Effector memory CD8-positive, alpha-beta T cell (primary cell): ENCODE measurements at places on chromosomes 4 and X.

- peaks cover 15% of the 10 kb centered on the region for H3K27me3 ChIP-seq
- H3K27ac ChIP-seq, result peak overlapping the region; percentile 95
- H3K4me3 ChIP-seq, result peak overlapping the region; percentile 59
- peak; percentile 12 for DNase-seq
Observed at GRCh38 chrX:103215425-103215991, 600 bp downstream of the BEX4 start.

DNA sequence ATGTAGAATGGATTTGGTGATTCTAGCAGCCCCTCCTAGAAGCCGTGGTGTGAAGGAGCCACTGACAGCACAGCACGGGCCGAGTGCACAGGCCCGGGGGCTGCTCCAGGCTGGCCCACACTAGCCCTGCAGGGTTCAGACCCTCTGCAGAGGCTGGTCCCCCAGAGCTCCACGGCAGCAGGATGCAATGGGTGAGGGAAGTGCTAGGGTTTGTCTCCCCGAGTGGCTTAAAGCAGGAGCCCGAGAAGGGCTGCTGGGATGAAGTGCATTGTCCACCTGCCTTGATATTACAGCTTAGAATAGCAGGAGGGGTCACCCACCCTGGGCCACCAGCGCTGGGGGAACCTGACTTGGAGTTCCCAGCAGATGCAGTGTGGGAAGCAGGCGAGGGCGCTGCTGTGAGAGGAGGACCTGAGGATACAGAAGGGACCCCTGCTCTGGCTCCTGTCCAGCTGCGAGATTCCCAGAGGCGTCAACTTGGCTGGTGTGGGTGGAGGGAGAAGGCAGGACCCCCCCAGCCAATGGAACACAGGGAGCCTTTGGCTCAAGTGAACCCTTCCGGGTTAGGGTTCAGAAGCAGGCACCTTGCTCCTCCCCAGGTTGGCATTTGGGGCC lies 30.0 kb downstream of the WDR1 start:
- no peak overlapping the region for H3K4me3 ChIP-seq
- H3K27me3 ChIP-seq, result no peaks in the 10 kb centered on the region
- H3K4me1 ChIP-seq, result peaks cover 10% of the 10 kb centered on the region
- DNase-seq, result no peak
- H3K36me3 ChIP-seq, result peaks cover 91% of the 10 kb centered on the region

GRCh38 chr4:74541667-74542066 lies 96.7 kb downstream of the AREG start:
- no peaks in the 10 kb centered on the region for H3K36me3 ChIP-seq
- no peak for DNase-seq
- no peaks in the 10 kb centered on the region for H3K27me3 ChIP-seq
- H3K27ac ChIP-seq, result no peak overlapping the region

- H3K27ac ChIP-seq, result no peak overlapping the region
- no peak for DNase-seq
- no peaks in the 10 kb centered on the region for H3K36me3 ChIP-seq
- no peak overlapping the region for H3K4me3 ChIP-seq
- peaks cover 1% of the 10 kb centered on the region for H3K4me1 ChIP-seq
Observed at GRCh38 chrX:30822068-30822681, 66.9 kb downstream of the TAB3 start.

GRCh38 chr4:169410839-169411770 lies 140.3 kb upstream of the SH3RF1 start:
- peak; percentile 34 for DNase-seq
- H3K27me3 ChIP-seq, result no peaks in the 10 kb centered on the region
- peaks cover 5% of the 10 kb centered on the region for H3K4me1 ChIP-seq
- peak overlapping the region; percentile 25 for H3K4me3 ChIP-seq
- H3K27ac ChIP-seq, result peak overlapping the region; percentile 20
- peaks cover 3% of the 10 kb centered on the region for H3K36me3 ChIP-seq

DNA sequence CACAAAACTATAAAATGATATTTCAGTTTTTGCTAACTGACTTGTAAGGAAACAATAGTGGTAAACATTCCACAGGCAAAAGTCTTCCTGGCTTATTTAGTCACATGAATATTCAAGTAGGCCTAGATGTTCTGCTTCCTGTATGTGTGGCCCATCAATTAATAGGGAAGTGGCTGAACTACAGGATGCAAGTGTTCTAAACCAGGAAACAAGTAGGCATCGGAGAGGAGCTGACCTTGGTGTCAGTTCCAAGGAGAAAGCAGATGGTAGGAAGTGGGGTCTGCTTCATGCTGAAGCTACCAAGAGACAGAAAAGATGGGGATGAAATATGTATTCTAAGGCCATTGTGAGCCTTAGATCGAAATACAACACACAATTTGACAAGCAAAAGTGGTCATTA lies 149.7 kb downstream of the ANTXR2 start:
- no peaks in the 10 kb centered on the region for H3K36me3 ChIP-seq
- peaks cover 7% of the 10 kb centered on the region for H3K4me1 ChIP-seq
- no peak overlapping the region for H3K4me3 ChIP-seq

DNA sequence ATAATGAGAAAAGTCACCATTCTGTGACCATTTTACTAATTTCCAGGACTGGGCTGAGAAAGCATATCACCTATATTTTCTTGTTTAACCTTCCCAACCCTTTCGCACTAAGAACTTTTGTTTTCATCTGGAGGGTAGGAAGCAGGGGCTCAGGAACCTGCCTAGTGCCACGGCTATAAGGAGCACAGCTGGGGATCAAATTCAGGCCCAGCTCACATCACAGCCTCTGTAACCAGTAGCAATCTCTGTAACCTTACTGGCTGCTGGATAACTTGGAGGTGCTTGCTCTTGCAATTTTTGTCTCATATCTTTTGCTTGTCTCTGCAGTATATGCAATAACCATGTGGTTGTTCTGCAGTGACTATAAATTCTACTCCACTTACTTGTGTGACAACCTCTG lies 76.7 kb upstream of the PLAC1 start:
- no peak overlapping the region for H3K4me3 ChIP-seq
- no peak for DNase-seq
- H3K4me1 ChIP-seq, result no peaks in the 10 kb centered on the region
- H3K27ac ChIP-seq, result no peak overlapping the region
- H3K27me3 ChIP-seq, result no peaks in the 10 kb centered on the region

GRCh38 chr4:16864199-16864598 lies 34.2 kb downstream of the LDB2 start:
- no peak for DNase-seq
- H3K4me1 ChIP-seq, result no peaks in the 10 kb centered on the region
- no peaks in the 10 kb centered on the region for H3K27me3 ChIP-seq

GRCh38 chrX:56618323-56618722 lies 54.9 kb downstream of the UBQLN2 start:
- no peaks in the 10 kb centered on the region for H3K4me1 ChIP-seq
- H3K27ac ChIP-seq, result no peak overlapping the region
- DNase-seq, result no peak
- no peaks in the 10 kb centered on the region for H3K36me3 ChIP-seq
- H3K4me3 ChIP-seq, result no peak overlapping the region

DNA sequence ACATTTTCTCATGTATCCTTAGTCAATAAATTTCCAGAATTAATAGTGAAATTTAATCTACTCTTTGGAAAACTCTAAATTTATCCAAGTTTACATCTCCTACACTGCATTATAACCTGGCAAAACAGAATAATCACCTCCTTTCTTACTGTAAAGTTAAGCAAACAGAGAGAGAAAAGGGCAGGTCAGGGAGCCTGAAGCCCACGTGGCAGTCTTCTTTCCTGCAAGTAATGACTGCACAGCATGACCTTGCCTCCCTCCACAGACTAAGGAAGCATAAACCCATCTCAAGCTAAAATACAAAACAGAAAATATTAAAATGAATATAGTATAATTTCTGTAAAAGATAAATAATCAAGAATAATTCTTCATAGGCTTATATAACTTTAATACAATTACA lies 1153.0 kb downstream of the C4orf33 start:
- DNase-seq, result no peak
- H3K4me1 ChIP-seq, result no peaks in the 10 kb centered on the region
- no peaks in the 10 kb centered on the region for H3K36me3 ChIP-seq

GRCh38 chr4:124079174-124079780 lies 633.3 kb downstream of the ANKRD50 start:
- no peaks in the 10 kb centered on the region for H3K4me1 ChIP-seq
- H3K4me3 ChIP-seq, result no peak overlapping the region
- no peak overlapping the region for H3K27ac ChIP-seq
- no peaks in the 10 kb centered on the region for H3K36me3 ChIP-seq

- H3K4me3 ChIP-seq, result no peak overlapping the region
- DNase-seq, result no peak
- no peaks in the 10 kb centered on the region for H3K27me3 ChIP-seq
- no peak overlapping the region for H3K27ac ChIP-seq
- H3K36me3 ChIP-seq, result peaks cover 5% of the 10 kb centered on the region
Observed at GRCh38 chr4:146257511-146257910, 43.2 kb downstream of the REELD1 start.

GRCh38 chr4:8645753-8646124 lies 53.2 kb downstream of the CPZ start:
- DNase-seq, result no peak
- H3K4me3 ChIP-seq, result no peak overlapping the region
- H3K36me3 ChIP-seq, result no peaks in the 10 kb centered on the region

- H3K27ac ChIP-seq, result no peak overlapping the region
- no peak overlapping the region for H3K4me3 ChIP-seq
- no peaks in the 10 kb centered on the region for H3K27me3 ChIP-seq
- H3K36me3 ChIP-seq, result no peaks in the 10 kb centered on the region
Observed at GRCh38 chrX:108696690-108697089, 39.7 kb downstream of the IRS4 start.

DNA sequence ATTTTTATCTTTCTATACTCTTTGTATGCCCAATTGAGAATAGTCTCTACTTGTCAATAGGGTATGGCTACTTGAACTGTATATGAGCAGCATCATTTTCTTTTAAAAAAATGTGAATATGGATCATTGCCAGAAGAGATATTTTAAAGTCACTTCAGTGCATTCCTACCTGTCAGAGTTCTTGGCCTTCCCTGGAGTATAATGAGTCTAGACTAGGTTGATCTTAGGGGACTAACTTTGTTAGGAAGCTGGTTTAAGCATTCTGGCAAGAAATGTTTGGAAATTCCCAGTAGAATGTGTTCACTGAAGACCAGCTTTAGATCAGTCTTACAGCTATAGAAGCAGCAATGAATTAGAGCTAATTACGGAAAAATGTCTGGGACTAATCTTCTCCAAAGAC lies 178.2 kb downstream of the FAT4 start:
- no peaks in the 10 kb centered on the region for H3K36me3 ChIP-seq
- DNase-seq, result no peak
- no peaks in the 10 kb centered on the region for H3K27me3 ChIP-seq
- H3K4me3 ChIP-seq, result no peak overlapping the region
- no peak overlapping the region for H3K27ac ChIP-seq
